Right renal pelvis (tissue), 4 donors: ENCODE measurements at places on chromosomes 3 and 15.

GRCh38 chr3:170488802-170489201, 70.1 kb downstream of the CLDN11 start:
- DNase-seq, result no peak

DNA sequence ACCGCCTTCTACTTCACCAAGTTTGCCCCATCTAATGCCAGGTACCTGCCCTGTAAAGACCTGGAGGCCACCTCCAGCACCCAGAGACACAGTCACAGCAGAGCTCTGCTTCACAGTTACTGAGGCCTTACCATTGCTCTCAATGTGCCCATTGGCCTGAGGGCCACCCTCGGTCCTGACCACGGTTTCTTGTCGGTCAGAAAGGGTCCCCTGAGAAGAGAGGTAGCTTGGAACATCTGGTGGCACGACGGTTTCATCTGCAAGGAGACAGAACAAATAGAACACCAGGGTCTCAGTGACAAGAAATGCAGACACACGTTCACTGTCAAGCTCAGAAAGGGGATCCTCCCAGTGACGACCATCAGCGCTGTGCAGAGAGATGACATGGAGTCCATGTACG, 118.7 kb downstream of the LRIG1 start:
- no peak for DNase-seq

- no peak for DNase-seq
These were observed 16.6 kb downstream of the TICRR start for GRCh38 chr15:89591834-89592233.

- DNase-seq, result no peak
These were observed 722.3 kb upstream of the LMCD1 start for GRCh38 chr3:7779331-7779730.

GRCh38 chr3:134427400-134428111, 53.3 kb upstream of the AMOTL2 start:
- no peak for DNase-seq
